Large intestine (tissue), 12 donors: ENCODE measurements at places on chromosomes 2 and 18.

- no peak for DNase-seq
These were observed 808.9 kb upstream of the RAB6C start for GRCh38 chr2:129170570-129170969.

GRCh38 chr2:6159606-6160005, 467.4 kb downstream of the SOX11 start:
- no peak for DNase-seq

GRCh38 chr2:215746887-215747615, 266.3 kb downstream of the MREG start:
- DNase-seq: no peak

DNA sequence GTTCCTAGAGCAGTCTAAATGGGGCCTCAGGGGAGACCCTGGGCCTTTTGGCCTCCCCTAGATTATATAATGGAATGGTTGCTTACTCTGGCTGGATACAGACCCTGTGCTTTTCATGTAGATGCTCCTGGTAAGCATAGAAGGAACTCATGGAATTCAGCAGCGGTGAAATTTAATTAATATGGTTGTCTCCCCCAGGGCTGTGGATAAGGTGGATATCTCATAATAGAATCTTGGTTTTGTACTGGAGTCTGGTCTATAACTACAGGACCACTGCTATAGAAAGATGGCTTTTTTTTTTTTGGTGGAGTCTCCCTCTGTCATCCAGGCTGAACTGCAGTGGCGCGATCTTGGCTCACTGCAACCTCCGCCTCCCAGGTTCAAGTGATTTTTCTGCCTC, 84.5 kb downstream of the HRH4 start:
- no peak for DNase-seq

DNA sequence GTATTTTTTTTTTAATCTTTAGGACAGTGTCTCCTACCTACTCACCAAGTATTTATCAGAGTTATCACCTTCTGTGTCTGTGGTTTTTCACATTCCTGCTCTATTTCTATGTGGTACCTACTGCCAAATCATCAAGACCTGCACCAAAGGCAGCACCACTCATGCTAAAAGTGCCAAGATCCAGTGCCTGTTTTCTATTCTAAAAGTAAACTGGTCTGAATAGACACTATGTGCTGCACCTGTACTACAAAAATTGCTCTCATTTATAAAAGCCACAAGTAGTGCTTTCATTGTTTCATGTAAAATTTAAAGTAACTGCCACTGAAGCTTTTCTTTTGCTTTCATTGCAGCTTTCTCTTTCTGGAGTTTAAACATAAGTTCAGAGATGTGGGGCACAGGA, 103.9 kb upstream of the GULP1 start:
- DNase-seq: no peak

DNA sequence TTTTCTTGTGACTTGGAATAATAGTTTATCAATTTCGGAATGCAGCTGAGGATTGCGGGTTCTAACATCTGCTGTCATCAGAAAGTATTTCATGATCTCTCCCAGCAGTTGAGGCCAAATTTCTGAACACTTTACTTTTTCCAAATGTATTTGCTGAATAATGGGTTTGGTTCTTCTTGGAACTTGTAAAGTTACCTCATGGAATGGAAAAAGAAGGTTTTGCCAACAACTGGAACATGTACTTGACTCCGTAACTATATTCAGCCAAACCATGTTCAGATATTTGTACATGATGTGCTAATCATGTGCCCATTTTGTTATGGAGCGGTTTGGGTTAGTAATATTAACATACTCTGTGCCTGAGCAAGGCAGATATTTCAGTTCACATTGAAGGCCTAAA, 119.6 kb downstream of the LCLAT1 start:
- no peak for DNase-seq

DNA sequence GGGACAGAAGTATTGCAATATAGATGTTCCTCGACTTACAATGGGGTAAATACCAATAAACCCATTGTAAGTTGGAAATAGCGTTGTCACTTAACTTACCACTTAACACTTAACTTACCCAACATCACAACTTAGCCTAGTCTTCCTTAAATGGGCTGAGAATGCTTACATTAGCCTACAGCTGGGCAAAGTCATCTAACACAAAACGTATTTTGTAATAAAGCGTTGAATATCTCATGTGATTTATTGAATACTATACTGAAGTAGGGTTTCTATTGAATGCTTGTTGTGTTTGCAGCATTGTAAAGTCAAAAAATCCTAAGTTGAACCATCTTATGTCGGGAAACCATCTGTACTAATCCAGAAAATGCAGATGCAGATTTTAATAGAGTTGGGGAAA, 23.6 kb downstream of the IL1R2 start:
- no peak for DNase-seq

DNA sequence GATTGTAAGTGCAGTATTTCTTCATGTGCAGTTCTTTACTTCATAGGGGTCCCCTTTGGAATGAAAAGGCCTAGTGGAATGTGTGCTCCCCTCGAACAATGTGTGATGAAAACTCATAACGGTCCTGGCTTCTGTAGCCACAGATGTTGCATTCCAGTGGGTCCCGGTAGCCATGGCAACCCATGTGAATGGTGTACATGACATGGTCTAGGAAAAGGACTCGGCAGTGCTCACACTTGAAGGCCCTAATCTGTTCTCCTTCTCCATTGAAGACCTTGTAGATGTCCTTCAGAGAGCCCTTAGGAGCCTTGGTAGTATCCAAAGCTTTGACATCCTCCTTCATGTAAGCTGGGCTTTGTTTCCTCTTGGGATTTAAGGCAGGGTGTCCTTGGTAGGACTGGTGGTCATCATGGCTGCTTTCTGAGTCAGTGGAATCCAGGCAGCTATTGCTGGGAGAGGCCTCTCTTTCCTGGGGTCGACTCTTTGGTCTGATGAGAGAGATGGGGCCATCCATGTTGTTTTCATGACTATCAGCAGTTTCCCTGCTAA, 144.0 kb downstream of the IKZF2 start:
- DNase-seq: no peak

GRCh38 chr18:12839057-12839525, 44.9 kb downstream of the PTPN2 start:
- no peak for DNase-seq

GRCh38 chr2:75466708-75467311, 93.9 kb downstream of the EVA1A start:
- DNase-seq: no peak

DNA sequence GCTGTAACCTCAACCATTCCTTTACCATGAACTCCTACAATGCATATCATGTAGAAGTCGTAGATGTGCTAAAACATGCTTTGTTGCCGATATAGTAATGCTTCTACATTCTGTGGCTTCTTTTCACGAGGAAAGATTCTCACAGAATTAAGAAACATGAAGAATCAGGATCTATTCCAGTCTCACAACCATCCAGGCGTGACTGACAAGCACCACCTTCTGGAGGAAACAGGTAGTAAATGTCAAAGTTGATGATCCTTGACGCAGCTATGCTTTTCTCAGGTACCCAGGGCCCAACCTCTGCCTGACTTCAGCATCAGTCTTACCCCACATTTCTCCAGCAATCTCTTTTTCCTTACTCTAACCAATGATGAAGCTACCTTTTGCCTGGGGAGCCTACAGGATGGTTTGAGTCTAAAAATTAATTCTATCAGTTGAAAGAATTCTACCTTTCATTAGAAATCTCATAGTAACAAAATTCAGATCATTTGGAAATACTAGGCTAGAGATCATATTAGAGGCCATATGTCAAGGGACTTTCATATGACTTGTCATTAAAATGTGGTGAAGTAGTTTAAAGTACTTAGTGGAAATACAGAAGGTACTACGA, 123.3 kb upstream of the RND3 start:
- peak; percentile 45 for DNase-seq

DNA sequence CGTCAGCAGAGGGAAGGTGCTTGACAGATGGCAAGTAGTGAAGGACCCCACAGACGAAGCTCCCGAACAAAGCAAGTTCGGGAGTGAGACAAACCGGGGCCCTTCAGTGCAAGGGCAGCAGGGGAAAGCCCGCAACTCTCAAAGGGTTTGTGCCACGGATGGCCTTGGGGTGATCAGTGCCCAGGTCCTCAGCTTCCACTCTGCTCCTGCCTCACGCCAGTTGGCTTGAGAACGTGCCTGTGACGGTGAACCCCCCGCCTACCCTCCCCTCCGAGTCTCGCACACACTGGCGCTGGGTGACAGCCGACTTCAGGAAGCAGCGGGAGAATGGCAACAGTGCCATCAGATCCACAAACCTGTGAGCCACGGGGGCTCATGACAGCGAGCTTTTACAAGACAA, 56.8 kb upstream of the SALL3 start:
- DNase-seq: no peak

GRCh38 chr2:10700078-10700803, 10.5 kb upstream of the NOL10 start:
- no peak for DNase-seq

DNA sequence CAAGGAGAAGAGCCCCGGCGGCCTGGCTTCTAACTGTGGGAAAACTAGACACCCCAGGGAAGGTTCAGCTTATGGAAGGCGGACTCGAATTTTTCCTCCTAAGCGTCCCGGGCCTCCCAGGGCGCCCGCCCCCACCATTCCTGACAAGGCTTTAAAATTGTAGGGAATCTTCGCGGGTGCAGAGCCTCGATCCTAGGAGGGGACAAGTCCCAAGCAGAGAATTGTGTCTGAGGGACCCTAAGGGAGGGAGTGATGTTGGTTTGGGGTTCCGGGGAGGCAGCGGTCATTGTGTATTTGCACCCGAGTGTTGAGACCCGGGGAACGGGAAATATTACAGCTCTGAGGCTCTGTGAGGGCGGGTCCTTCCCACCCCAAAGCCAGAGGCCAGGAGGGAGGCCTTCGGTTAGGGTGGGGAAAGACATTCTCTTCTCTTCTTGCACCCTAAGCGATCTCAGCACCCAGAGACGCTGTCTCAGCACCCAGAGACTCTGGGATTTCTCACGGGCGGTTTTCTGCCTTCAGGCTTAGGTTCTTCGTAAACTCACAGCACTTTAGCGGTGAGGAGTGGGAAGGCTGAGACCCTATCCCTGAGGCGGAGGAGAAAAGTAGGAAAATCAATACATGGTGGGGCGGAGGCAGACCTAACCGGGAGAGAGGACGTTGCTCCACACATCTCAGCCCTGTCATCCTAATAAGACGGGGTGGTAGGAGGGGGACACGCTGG, 7.6 kb downstream of the OSR1 start:
- DNase-seq: no peak

DNA sequence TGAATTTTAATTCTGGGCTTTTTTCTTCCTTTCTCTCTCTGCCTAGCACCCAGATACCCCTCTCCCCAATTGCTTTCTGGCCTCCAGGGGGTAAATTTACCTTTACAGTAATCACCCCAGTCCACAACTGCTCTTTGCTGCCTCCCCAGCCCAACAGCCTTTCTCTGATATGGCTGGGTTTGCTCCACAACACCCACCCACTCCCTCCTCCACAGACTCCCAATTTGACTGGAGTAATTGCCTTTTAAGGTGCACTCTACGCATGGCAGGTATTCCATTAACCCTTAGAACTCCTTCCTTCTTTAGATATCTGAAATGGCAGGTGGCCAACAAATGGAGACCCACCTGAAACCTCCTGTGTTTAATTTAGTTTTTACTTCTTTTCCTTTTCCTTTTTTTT, 3.6 kb downstream of the CELF4 start:
- no peak for DNase-seq

GRCh38 chr2:134522496-134523455, 196.0 kb downstream of the TMEM163 start:
- no peak for DNase-seq

- no peak for DNase-seq
These were observed 32.5 kb upstream of the IL1RL1 start for GRCh38 chr2:102278720-102279390.

GRCh38 chr18:62179213-62179612, 7.6 kb downstream of the PIGN start:
- DNase-seq: no peak

DNA sequence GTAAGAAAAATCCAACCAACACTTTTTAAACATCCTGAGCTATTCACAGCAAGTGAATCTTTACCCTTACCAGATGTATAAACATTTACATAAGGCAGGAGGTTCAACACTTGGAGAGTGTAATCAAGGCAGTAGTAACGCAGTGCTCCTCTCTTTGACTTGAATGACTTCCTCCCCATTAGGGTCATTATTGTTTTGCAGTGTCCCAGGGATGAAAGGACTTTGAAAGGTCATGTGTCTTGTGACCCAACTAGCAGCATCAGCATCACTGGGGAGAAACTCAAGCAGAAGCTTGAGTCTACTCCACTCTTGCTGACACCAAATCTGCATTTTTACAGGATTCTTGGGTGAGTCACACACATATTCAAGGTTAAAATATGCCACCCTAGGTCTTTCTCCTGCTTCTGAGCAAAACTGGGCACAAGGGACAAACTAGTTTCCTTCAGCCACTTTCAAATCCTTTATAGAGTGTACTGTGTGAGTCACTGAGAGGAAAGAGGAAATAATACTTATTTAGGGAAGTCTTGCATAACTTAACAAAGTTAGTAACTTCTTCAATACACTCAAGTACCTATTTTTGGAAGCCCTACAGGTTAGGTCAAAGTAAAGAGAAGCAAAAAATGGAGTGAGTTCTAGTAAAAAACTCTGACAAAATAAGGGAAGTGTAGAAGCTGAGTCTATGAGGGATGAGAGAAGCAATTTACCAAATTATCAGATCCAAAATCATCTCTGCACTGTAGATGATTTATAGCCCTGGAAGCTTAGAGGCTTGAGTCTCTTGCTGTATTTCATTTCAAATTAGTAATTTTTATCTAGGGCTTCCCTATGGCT, 51.0 kb upstream of the EML4 start:
- DNase-seq: no peak

GRCh38 chr2:217918308-217919024, 84.3 kb downstream of the TNS1 start:
- no peak for DNase-seq

DNA sequence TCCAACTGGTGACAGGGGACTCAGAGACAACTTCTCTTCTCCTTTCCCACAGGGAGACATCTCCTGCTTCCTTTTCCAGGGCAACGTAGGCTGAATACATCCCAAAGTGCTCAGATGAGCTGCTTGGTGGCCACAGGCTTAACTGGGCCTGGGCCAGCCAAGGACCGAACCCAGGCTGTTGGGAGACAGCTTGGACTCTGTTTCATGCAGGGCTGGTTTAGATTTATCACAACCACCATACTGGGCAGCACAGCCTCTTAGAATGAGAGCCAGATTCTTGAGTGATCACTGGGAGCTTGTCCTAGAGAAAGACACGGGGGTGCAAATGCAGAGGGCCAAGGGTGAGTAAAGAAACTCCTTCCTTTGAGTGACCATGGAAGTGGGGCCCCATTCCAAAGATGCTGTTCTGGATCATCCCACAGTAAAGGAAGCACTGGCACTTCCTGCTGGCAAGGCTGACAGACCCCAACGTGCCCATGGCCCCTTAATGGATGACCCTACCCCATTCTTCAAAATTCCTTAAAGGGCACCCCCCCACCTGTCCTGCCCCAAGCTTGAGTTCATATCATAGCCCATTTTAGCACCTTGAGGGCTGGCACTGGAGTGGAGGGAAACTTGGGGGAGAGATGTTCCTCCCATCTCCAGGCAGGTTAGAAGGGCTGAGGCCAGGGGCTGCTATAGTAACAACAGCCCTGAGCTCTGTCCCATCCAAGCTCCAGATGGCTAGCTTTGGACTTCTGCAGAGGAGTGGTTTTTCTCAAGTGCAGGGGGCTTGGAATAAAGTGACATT, 84.1 kb downstream of the CAPN13 start:
- DNase-seq: no peak
